ENCODE measurements at places on chromosomes 13 and 19.

GRCh38 chr19:12090807-12091206 lies 26.3 kb downstream of the ZNF844 start:
- peak; percentile 73 for DNase-seq

DNA sequence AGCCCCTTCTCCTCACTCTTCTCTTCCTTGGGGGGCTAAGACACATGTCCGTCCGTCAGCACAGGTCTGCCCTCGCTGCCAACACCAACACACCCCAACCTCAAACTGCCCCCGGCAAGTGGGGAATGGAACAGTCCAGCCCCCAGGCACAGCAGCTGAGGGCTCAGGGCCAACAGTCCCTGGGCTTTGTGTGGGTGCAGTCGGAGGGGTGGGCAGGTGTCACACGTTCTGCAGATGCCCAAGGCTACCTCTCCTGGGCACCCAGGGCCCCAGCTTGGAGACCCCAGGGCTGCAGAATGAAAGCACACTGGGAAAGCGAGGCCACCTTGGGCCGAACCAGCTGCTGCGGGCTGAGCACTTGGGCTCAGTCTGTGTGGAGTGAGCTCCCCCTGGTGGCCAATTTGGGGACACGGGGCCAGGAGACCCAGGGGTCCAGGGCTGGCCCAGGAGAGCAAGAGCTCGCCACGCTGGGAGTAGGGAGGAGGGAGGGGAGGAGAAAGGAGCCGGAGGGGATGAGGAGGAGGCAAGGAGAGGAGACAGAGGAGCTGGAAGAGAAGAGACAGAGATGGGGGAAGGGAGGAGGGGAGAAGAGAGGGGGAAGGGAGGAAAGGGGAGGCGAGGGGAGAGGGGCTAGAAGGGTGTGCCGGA lies 14.0 kb upstream of the ATP8B3 start:
- peak; percentile 53 for DNase-seq

DNA sequence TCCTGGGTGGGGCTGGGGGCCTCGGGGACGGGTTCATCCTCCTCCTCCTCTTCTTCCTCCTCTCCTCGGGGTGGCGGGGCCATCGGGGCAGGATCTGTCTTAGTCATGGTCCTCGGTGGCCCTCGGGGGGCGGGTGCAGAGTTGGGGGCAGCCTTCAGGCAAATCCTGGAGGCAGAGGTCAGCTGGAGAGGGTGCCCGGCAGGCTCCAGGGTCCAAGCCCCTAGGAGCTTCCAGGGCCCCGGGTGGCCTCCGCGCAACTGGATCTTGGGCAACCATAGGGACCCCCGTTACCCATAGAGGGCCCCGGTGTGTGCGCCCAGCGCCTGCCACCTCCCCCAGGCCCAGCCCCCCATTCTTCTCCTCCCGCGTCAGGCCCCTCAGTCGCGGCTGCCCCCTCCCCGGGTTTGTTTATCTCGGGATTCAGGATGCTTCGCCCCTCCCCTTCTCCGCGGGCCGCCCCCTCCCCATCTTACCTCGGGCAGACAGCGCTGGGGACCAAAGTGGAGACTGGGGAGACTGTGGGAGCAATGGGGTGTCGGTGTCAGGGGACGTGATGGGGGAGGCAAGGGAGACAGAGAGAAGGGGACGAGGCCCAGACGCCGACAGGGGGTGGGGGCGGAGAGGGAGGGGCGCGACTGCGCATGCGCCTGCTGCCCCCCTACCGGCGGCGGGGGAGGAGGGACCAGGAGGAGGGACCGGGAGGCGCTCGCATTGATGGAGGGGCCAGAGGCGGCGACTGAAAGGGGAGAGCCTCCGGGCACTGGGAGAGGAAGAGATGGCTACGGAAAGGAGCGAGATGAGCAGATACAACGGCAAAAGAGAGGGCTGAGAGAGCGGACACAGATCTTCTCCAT lies at the start of gene CLIP3:
TSS of gene CLIP3 (minus strand) at position 623 of the 854 bp plus-strand sequence. CDS start at position 107, 516 bp downstream.
- DNase-seq = no peak

GRCh38 chr13:29605860-29606526 lies 10.5 kb upstream of the SLC7A1 start:
- DNase-seq = no peak

DNA sequence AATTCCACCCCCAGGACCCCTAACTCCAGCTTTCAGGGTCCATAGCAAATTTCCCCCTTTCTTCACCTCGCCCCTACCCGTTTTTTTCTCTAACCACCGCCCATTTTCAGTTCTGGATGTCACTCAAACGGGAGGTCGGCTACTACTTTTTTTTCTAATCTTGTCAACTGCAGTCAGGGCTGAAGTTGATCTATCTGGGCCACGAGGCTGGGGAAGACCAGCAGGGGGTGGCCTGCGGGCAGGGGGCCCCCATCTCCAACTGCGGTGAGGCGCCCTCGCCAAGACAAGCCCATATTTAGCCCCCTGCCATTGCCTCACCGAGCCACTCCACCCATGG lies 748 bp downstream of the LHFPL6 start:
- DNase-seq = no peak

DNA sequence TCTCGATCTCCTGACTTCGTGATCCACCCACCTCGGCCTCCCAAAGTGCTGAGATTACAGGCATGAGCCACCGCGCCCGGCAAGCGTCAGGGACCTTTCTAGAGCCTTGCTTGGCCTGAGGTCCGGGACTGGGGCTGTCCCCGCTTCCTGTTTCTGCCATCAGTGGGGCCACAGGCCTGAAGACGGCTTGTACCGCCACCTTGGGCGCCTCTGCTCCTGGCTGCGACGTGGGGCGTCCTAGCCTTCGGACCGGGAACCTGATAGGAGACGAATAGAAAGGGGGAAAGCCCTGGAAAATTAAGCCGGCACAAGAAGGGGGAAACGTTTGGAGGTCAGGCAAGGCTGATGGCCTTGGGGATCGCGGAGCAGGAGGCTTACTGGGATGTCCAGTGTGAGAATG lies 35.1 kb downstream of the RNF6 start:
- DNase-seq = no peak

DNA sequence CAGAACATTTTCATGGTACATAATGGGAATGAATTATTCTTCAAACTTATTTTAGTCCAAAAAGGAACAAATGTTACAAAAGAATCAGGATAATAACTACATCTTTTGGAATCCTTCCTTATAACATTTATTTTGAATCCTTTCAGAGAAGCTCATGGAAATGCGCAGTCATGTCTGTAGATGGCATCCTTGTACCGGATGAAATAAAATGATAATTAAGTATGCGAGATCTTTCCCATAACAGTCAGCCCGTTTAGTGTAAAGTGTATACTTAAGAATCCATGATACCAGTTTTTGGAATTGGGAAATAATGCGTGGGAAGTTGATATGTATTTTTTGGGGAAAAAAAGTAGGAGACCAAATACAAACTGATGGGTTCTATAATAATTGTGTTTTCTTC lies 418.8 kb downstream of the GPC5 start:
- no peak for DNase-seq
